Activated CD4-positive, alpha-beta T cell treated with anti-CD3 and anti-CD28 coated beads for 36 hours (primary cell): ENCODE measurements at places on chromosomes 1 and 21. TPM values are rescaled to one million over a fixed set of nuclear protein-coding genes. Genes with fewer than 3 reads are reported as not detected.

Gene POU3F1
- 0.26 TPM for total RNA-seq

- DNase-seq, result peak; percentile 73
- peak within 1 kb of the TSS; percentile 76 for H3K27ac ChIP-seq
- peaks cover 14% of the 10 kb centered on the region for H3K36me3 ChIP-seq
- H3K4me3 ChIP-seq, result peak within 1 kb of the TSS; percentile 77
- H3K4me1 ChIP-seq, result peaks cover 59% of the 10 kb centered on the region
Observed at GRCh38 chr1:109509176-109510134, at the start of gene AMIGO1. AMIGO1 (minus strand) TSS chr1:109509727; CDS start chr1:109508912, 815 bp downstream.

Gene AXDND1
- 0.47 TPM for total RNA-seq

DNA sequence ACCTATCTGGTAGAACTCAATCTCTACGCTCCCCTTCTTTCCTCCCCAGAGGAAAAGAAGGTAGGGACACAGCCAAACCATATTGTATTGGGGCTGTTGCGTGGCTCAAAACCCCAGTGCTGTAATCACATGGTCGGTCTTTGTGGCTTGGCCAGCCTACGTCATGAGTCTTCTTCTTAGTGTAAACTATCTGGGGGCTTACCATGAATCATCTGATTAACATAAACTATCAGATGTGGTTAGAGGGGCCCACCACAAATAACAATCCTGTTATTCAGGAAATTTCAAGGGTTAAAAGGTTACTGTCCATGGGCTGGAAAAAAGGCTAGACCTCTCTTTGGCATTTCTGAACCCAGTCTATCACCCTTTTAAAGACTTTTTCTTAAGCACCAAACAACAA, 49.5 kb upstream of the GPR52 start:
- H3K27ac ChIP-seq, result no peak overlapping the region
- DNase-seq, result no peak
- no peaks in the 10 kb centered on the region for H3K27me3 ChIP-seq
- no peaks in the 10 kb centered on the region for H3K4me1 ChIP-seq

Gene ARHGEF10L
- not detected for total RNA-seq

GRCh38 chr1:24316645-24317044, 2.5 kb upstream of the GRHL3 start:
- no peak overlapping the region for H3K4me3 ChIP-seq
- DNase-seq, result no peak
